Keratinocyte (primary cell): ENCODE measurements at places on chromosomes 6 and 20. TPM values are rescaled to one million over a fixed set of nuclear protein-coding genes. Genes with fewer than 3 reads are reported as not detected.

DNA sequence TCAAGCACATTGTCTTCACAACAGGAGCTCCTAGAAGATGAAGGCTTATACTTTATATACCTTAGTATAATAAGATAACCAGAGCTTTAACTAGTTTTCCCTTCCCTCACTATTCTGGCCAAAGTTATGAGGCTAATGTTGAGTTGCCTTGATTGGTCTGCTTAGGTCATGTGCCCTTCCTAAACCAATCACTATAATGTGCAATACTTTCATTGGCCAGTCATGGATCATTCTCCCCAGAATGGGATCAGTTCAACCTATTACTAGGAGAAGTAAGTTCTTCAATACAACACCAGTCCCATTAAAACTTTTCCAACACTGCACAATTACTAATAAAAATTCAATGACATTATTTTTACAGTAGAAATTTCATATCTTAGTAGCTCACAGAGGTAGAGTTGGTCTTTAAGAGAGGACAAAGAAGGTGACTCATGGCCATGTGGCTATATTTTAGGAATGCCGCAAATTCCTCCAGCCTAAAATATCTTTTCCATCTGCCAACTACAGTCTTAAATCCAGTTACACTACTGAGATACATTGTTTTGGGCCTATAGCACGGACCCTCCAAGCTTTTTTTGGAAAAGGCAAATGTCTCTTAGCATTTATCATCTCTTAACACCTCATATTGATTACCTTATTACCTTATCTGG is 12.5 kb upstream of the POU3F2 start:
- no peak for DNase-seq

DNA sequence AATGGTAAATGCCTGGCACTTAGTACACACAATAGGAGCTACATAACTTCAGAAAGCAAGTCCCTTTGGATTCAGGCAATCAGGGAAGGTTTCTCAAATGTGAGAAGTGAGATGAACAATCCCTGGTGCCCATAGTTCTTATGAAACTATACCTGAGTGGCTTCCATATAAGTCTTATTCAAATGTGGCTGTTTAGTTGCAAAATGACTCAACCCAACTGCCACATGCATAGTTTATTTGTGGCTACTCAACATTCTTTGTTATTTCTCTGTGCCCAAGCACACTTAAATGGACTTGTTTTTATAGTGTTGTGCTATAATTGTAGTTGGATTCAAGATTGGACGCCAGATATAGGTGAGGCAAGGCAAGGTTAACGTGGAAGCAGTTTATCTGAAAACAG is 93.7 kb upstream of the ATXN1 start:
- DNase-seq, result no peak

GRCh38 chr6:10690651-10691445 is 3.6 kb downstream of the C6orf52 start:
- no peak for DNase-seq

DNA sequence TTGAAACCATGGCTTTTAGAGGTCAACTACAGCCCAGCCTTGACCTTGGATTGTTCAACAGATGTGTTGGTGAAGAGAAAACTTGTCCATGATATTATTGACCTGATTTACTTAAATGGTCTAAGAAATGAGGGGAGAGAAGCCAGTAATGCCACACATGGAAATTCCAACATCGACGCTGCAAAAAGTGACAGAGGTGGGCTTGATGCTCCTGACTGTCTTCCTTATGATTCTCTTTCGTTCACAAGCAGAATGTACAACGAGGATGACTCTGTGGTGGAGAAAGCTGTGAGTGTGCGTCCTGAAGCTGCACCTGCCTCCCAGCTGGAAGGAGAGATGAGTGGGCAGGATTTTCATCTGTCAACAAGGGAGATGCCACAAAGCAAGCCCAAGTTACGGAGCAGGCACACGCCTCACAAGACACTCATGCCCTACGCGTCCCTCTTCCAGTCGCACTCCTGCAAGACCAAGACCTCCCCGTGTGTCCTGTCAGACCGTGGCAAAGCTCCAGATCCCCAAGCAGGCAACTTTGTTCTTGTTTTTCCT is 16.2 kb downstream of the TTLL2 start:
- DNase-seq, result no peak

The RNASET2 gene
- polyA plus RNA-seq, result 15.4 to 21.5 TPM (median 20.3 TPM) in 3 replicates
